Large intestine (tissue), 12 donors: ENCODE measurements at places on chromosomes 6 and 20. TPM values are rescaled to one million over a fixed set of nuclear protein-coding genes. Genes with fewer than 3 reads are reported as not detected.
A peak's percentile ranks its signal among the peaks of the same experiment; 100 is the strongest.

DNA sequence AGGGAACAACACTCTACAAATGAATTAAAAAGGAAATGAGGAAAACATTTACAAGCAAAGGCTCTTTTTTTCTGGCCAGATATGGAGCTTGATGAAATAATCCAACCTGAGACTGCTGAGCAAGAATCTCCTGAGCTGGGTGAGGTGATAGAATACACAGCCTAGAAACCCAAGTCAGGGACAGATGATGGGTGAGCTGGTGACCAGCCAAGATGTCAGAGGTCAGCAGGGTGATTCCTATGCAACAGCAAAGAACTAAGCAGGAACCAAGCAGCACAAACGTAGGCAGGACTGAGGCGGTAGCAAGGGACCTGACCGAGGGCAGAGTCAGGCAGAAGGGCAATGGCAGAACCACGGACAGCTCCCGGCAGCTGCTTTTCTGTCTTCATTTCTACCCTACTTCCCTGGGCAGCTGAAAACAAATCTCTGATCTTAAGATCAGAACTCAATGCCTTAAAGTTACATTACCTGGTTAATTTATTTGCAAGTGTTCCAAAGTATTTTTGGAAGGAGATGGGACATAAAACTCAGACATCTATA is 75.1 kb downstream of the CDC40 start:
- DNase-seq: peak; percentile 19

DNA sequence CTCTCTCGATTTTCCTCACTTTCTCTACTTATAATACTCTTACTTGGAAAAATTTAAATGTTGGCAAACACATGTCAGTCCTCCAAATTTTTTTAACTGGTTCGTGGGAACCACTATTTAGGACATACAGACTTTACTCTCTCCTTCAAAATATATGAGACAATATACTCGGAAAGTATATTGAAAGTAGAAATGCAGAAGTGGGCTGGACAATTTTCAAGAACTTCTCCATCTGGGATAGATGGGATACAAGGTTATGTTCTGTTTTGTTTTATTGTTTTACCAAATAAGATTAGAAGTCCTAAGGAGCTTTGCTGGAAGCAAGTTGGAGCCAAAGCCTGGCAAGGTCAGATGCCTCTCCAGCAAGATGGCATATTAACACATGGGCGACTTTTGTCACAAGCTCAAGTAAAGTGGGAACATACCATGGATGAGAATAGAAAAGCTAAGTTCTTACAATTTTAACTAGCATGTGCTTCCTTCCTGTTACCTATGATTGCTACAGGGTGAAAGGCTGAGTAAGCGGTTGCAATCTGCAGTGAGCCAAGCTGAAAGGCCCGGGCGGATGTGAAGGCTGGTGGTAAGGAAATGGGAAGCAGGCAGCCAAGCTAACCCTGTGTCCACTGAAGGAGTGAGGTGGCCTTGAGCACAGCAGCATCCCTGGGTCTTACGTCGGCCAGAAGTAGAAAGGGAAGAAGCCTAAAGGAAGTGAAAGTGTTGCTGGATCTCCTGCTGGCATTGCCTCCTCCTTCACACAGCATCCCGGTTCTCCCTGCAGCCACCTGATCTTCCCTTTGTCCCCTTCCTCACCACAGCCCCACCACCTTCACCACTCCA is 7.1 kb downstream of the MAP3K5 start:
- no peak for DNase-seq

- no peak for DNase-seq
Measured at GRCh38 chr20:50460115-50460607, 50.0 kb upstream of the PTPN1 start.

DNA sequence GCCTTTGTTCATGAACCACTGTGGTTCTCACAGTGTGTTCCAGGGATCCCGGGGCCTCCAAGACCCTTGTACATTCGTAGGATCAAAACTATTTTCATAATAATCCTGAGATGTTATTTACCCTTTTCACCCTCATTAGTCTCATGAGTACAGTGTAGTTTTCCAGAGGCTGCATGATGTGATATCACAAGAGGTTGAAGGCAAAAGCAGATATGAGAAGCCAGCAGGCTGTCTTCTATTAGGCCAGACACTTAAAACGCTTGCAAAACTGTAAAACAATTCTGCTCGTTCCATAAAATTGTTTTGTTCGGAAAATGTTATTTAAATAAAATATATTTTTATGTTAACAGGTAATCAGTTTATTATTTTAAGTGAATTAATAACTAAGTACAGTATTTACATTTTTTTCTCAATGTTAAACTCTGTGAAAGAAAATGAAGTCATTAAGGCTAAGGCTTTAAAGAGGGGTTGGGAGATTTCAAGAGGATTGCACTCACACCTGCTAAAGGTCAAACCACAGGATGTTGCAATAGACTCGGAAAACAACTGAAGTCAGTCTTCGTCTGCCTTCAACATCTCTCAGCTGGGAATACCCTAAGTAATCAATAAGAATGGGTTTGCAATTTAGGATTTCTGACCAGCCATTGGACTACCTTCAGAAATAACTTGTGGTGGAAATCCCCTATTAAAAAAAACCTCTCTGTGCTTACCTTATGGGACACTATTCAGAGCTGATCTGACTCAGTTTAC is 474.2 kb downstream of the KIF16B start:
- DNase-seq: peak; percentile 20

DNA sequence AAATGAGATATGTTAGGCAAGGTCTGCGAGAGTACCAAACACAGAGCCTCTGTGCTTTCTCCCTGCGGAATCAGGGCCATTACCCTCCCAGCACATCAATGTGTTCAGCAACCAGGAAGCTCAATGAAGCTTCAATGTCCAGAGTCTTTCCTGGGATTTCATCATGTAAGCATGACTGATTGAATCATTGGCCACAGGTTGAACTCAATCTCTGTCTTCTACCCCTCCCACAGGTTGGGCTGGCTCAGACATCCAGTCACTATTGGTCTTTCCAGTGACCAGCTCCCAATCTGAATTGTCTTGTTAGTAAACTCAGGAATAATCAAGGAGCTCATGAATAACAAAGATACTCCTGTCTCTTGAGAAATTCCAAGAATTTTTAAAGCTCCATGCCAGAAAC is 2.7 kb upstream of the DTD1 start:
- DNase-seq: peak; percentile 11

DNA sequence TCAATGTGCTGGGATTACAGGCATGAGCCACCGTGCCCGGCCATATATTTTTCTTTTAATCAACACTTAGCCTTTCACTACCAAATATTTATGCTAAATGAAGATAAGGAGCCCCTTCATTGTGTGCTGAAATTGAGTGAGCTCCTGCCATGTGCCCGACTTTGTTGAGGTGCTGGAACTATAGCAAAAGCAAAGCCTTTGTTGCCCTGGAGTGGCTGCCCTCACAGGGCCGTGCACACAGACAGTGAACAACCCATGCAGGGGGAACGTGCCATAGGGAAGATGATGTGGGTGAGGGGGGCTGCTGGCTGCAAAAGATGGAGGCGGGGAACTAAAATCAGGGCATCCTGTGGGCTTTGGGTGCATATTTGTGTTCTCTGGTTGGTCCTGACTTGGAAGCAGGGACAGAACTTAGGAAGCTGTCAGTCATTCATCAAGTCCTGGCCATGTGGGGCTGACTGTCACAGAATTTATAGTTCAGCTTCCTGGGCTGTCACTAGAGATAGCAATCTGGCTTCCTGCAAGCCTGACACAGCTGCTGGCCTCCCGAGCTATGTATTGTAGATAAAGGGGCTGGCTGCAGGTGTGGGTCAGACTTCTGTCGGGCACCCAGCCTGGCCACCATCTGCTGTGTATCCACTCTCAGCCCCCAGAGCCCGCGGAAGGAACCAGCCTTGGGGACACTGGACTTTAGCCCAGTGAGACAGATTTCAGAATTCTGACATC is 56.8 kb upstream of the MPC1 start:
- DNase-seq: no peak

DNA sequence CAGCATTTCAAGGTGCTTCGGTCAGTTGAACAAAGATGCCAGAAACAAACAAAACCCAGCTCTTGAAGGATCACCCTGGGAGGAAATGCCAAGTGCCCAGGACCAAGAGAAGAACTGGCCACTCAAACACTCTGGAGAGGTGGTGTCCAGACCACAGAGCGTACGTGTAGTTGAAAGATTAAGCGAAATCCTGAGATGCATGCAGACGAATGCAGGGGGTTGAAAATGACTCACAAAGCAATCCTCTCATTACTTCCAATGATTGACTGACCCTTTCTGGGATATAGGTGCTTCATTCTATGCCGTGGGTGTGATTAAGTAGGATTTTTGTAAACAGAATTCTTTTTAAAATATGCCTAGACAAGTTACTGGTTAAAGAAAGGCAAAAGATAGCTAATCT is 71.5 kb upstream of the ATXN1 start:
- DNase-seq: no peak

GRCh38 chr6:127289934-127290333 is 23.3 kb downstream of the RNF146 start:
- no peak for DNase-seq

DNA sequence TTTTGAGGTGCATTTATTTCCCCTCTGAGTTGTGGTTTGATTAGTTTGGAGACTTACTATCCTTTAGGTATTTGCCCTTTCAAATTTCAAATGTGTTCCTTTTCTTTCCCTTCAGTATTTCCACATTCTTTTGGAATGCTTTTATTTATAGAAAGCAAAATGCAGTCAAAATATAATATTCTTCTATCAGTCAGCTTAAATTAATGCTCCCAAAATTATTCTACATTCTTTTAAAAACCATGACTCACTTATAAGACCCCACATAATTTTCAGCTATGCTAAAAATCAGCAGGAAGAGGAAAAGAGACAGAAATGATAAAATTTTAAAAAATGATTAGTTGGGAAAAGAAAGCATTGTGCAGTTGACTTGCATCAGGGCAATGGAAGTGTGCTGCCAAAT is 180.0 kb upstream of the SMLR1 start:
- DNase-seq: no peak

DNA sequence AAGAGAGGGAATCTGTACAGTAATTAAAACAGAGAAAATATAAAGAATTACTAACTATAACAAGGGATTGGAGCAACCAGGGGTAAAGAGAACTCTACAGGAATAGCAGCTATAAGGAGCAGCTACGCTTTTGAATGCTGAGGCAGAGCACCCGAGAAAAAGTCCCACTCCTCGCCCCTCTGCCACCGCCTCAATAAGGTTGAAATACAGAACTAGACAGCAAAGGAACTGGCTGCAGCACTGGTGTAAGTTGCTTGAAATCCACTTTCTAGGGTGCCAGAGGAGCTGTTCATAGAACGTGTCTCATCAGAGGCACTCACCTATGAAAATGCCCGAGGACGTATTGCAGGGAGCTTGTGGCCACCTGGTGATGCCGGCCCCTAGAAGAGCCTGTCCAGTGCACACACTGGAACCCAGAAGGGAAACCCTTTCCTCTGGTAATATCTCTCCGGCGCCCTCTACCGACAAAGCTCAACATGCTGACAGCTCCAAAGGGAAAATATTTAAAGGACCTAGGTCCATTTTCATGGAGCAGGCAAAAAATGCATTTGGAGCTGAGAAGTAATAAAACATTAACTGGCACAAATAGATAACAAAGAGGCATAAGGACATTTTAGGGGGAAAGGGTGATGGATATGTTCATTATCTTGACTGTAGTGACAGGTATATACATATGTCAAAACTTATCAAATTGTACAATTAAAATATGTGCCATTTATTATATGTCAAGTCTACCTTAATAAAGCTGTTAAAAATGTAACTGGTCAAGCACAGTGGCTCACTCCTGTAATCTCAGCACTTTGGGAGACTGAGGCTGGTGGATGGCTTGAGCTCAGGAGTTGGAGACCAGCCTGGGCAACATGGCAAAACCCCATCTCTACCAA is 137.4 kb upstream of the HDAC2 start:
- DNase-seq: peak; percentile 41

- no peak for DNase-seq
Measured at GRCh38 chr6:99305021-99305554, 44.4 kb downstream of the FAXC start.

- DNase-seq: no peak
Measured at GRCh38 chr6:148470156-148470555, 127.5 kb downstream of the SASH1 start.

DNA sequence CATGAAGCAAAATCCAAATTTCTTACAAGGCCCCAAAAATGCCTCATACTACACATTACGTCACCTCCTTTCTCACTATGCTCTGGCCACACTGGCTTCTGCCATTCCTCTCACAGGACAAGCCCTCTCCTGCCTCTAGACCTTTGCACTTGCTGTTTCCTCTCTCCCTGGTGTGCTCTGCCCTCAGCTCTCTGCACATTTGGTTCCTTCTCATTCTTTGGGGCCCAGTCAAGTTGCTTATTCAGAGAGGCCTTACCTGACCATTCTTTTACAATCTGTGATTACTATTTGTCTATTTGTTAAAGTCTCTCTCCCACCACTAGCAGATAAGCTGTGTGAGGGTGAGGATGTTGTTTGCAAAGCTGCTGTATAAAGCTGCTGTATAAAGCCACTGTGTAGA is 15.4 kb upstream of the GSTA4 start:
- DNase-seq: peak; percentile 84

DNA sequence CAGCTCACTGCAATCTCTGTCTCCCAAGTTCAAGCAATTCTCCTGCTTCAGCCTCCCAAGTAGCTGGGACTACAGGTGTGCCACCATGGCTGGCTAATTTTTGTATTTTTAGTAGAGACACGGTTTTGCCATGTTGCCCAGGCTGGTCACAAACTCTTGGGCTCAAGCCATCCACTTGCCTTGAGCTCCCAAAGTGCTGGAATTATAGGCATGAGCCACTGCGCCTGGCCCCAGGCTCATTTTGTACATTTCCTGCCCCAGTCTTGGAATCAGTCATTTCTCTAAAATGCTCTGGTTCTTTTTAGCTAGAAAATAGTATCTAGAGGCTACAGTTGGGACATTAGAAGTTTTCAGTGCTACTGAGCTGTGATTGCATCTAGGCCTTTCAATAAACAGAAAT is 13.5 kb downstream of the MANBAL start:
- DNase-seq: no peak

DNA sequence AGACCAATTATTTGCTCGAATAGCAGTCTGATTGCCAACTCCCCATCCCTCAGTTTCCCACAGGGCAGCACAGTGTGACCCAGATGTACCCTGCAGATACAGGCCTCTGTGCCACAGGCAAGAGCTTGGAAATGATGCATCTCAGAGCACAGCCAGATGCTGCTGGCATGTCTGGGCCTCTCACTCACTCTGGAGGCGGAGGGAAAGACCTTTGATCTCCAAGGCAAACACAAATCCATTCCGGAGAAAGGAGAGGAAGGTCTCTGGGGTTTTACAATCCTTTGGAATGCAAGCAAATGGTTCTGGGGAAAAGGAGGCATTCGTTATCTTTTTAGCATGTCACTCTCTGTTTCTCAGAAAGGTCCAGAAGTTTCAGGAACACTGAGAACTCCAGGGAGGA is 74.2 kb downstream of the RIOK1 start:
- DNase-seq: peak; percentile 76

- DNase-seq: no peak
Measured at GRCh38 chr6:20237677-20238460, 25.6 kb upstream of the MBOAT1 start.

- DNase-seq: no peak
Measured at GRCh38 chr20:43349841-43350240, 107.9 kb upstream of the SRSF6 start.

CEP85L gene
- polyA plus RNA-seq: 4.3 TPM

MCCD1 gene
- polyA plus RNA-seq: not detected

TFAP2D gene
- polyA plus RNA-seq: not detected

FAM217A gene
- polyA plus RNA-seq: 0.69 TPM

FOXF2 gene
- 25.0 TPM for polyA plus RNA-seq

ARMC2 gene
- polyA plus RNA-seq: 4.7 TPM

IP6K3 gene
- 0.34 TPM for polyA plus RNA-seq

PGC gene
- 0.16 TPM for polyA plus RNA-seq
